ENCODE measurements at places on chromosomes 5 and 9.
A peak's percentile ranks its signal among the peaks of the same experiment; 100 is the strongest.

- no peak for DNase-seq
These were observed 24.4 kb upstream of the RNF38 start for GRCh38 chr9:36424289-36425055.

- no peak for DNase-seq
These were observed 238.9 kb downstream of the HSPA4 start for GRCh38 chr5:133290669-133291240.

DNA sequence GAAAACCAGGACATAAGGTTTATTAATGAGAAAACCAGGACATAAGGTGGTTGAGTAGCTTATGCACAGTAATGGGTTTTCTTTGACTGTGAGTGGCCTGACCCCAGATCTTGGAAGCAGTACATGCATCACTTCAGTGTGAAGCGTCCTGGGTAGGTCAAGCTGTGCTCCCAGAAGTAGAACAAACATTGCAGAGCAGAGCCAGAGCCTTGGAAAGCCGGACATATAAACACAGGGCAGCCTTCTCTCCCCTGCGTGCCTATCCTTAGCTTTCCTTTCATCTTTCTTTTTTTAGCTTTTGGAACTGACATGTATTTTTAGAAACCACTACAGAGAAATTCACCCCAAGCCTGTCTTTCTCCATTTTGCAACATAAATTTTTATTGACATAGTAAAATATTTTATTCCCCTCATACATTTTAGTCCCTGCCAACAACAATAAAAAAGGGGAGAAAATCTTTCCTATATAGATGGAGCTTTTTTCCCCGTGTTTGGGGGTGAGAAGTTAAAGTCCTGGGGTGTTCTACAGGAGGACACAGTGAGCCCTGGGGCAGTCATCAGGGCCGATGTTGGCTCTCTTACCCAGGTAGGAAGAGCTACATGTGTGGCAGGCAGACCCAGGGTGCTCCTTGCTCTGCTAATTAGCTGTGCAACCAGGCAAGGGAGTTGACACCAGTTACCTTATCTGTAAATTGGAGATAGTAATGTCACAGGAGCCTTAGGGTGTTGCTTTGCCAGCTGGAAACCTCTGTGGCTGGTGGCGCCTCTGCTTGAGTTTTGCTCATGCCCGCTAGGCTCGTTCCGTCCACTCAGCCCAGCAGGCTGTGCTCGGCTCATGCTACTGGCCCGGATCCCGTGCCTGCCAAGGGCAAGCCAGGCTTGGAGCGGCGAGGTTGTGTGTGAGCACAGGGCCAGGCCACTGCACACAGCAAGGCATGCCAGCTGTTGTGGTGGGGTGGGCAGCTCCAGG is 389.6 kb downstream of the KDM4C start:
- no peak for DNase-seq

- no peak for DNase-seq
These were observed 700 bp downstream of the CDO1 start for GRCh38 chr5:115815693-115816225.

GRCh38 chr5:172156541-172156994 is 31.5 kb downstream of the STK10 start:
- DNase-seq = no peak

DNA sequence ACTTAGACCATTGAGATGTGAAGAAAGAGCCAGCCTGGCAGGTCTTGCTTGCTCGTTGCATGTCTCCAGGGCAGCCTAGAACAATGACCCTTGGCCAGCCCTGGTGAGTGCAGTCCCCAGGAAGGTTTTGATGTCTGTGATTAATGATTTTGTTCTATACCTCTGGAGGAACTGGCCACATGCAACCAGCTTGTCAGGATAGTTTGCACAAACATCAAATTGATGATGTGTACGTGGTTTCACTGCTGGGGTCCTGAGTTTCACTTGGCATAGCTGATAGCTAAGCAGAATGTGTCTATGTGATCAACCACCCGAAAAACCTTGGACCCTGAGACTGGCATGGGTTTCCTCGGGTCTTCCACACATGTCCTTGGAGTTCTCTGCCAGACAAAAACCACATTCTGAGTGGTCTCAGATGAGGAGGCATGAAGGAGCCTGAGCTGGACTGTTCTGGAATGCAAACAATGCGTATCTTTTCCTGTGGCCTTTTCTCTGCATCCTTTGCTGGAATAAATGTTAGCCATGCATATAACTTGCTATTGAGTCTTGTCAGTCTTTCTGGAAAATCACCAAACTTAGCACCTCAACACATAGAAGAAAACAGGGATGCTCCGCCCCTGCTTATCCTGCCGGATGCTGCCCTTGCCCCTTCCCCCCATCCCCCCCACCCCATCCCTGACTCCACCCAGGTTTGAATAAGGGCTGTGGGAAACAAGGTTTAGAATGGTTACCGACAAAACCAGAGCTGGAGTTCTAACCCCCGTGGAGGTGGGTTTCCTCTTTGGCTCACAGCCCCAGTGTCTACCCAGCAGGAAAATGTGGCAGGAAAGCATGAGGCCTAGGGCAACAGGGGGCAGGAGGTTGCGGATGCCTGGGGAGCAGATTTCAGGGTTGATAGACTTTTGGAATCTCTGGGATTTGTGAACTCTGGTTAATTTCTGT is 50.1 kb upstream of the ANKRD33B start:
- no peak for DNase-seq

DNA sequence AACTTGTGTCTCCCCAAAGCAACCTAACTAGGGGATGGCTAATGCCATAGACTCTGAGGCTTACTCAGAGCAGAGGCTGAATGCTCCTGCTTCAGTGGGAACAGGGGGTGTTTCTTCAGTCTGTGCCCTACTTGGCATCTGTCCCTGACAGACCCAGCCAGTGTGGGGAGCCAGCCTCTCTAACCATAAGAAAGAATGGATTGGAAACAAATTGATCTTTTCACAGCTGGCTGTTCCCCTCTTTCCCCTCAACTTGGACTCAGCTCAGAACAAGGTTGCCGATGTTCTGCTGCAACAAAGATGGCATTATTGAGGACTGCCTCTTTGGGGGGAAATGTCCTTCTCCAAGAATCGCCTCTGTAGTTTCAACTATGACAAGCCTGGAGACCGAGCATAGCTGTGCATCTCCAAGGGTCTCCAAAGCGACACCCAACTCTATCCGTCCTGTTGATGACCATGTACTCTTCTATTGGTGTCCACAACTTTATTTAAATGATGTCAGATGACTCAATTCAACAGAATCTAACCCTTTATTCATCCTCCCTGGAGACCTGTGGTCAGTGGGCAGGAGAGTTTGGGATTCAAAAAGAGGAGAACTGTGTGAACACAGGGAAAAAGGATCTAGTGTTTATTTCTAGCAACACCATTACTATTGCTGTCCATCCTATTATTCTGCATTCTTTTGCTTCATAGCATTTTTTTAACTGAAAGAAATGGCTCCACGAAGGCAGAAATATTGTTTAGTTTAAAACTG is 24.7 kb upstream of the TNC start:
- DNase-seq = no peak

- no peak for DNase-seq
These were observed 356.5 kb downstream of the CDH9 start for GRCh38 chr5:26681861-26682260.

DNA sequence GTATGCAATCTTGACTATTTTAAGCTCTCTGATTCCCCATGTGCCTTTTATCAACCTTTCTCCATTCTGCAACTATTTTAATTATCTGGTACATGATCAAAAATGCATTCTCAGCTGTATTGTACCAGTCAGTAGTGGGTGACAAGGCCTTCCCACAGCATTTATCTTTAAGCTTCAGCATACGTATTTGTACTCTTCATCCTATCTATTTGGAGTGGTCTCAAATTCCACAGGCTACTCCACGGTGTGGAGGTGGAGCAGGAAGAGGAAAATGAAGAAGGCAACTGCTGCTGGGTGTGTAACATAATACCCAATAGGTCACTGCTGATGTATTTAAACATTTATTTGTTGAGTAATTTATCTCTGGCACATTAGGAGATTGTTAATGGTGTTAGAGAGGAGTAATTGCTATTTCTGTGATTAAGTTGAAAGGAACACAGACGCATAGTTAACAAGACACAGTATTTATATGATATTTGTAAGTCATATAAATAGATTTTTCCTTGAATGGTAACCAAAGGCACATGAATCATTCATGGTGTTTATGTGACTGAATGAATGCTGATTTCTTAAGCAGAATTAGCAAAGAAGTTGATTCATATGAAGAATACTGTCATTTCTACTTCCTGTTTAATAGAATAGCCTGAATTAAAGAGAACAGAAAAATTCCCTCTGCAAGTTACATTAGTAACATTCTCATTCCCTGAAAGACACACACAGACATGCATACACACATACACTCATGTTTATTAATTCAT is 153.8 kb upstream of the NR3C1 start:
- no peak for DNase-seq

GRCh38 chr9:92961627-92962302 is 14.4 kb downstream of the FGD3 start:
- peak; percentile 77 for DNase-seq

- no peak for DNase-seq
These were observed 122.5 kb upstream of the TMEM161B start for GRCh38 chr5:88391116-88391515.

DNA sequence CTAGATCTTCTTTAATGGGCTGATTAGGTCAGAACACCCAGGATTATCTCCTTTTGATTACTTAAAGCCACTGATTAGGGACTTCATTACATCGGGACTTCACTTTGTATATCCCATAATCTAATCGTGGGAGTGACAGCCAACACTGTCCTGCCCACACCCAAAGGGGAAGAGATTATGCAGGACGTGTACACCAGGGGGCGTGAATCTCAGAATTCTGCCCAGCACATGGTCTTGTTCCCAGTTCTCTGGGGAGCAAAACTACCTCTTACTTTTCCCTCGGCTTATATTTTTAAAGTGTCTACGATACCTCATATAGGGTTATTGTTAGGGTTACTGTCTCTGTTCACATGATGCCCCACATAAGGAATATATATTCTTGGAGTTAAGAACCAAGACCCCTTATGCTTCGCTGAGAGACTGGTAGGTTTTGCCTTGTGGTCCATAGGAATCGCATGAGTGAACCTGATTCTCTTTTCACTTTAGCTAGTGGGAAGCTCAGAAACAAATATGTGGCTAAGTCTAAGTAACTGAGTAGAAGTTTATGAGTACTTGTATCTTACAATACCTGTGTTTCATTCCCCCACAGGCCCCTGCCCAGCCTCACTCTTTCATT is 192.7 kb downstream of the GNA14 start:
- peak; percentile 45 for DNase-seq

DNA sequence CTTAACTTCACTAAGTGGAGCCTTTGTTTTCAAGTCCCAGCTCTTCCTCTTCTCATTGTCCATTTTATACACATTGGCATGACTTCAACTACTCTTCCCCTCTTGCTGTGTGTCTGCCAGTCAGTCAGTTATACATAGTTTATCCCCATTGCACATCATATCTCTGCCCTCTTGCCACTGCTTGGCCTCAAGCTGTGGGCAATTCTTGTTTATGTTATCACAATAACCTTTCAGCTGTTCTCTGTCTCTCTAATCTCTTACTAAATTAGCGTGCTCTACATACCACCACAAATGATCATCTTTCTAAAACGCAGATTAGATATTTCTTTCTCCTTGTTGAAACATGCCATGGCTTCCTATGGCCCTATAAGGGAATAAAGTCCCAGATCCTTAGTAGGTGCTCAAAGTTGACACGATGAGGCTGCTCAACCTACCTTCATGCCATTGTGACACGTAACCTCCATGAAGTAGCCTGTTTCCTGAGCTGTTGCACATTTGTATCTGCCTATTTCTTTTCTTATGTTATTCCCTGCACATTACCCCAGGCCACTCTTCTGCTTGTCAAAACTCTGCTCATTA is 239.3 kb downstream of the GAS1 start:
- no peak for DNase-seq

GRCh38 chr9:126502417-126503332 is 111.1 kb upstream of the LMX1B start:
- DNase-seq = no peak

GRCh38 chr9:87613265-87614111 is 112.4 kb upstream of the CTSL start:
- no peak for DNase-seq

DNA sequence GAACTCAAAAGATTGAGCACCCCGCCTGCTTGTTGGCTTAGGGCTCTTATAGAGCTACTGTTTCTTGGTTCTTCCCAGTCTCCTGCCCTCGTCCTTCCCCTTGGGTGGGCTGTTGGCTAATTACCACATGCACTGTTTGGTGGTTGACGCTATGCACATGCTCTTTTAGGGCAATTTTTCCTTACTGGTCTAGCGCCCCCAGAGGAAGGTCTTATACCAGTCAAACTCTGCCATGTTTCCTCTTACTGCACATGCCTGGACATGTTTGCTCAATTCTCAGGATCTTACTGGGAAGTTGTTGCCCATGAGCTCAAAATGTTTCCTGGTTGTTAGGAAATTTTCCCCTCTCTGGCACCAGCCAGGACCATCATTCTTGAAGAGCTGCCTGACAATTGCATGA is 101.9 kb downstream of the SLC28A3 start:
- peak; percentile 35 for DNase-seq

DNA sequence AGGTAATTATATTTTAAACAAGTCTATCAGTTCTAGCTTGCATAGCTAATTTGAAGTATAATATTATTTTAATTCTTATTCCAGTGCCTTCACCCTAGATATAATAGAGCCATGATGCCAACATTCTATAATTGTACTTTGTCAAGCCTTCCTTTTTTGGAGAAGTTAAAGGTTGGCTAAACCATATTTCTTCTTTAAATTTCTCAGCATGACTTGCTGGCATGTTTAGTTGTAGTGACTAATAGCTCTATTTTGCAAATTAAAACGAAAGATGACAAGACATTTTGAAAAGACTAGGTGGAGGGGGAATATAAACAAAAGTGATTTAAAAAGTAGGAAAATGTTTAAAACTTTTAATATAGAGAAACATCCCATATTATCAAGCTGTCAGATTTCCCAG is 400.7 kb downstream of the PSAT1 start:
- DNase-seq = no peak

GRCh38 chr5:135237748-135238103 is 161.3 kb downstream of the MACROH2A1 start:
- DNase-seq = no peak

- DNase-seq = no peak
These were observed 122.3 kb upstream of the CCDC112 start for GRCh38 chr5:115418788-115419187.

All from RKO (cell line).